ENCODE measurements at places on chromosomes 16 and 17.

GRCh38 chr17:55852734-55853133 is 101.9 kb downstream of the PCTP start:
- no peak for DNase-seq

- no peak for DNase-seq
These were observed 143.9 kb downstream of the ANKFN1 start for GRCh38 chr17:56297184-56297583.

DNA sequence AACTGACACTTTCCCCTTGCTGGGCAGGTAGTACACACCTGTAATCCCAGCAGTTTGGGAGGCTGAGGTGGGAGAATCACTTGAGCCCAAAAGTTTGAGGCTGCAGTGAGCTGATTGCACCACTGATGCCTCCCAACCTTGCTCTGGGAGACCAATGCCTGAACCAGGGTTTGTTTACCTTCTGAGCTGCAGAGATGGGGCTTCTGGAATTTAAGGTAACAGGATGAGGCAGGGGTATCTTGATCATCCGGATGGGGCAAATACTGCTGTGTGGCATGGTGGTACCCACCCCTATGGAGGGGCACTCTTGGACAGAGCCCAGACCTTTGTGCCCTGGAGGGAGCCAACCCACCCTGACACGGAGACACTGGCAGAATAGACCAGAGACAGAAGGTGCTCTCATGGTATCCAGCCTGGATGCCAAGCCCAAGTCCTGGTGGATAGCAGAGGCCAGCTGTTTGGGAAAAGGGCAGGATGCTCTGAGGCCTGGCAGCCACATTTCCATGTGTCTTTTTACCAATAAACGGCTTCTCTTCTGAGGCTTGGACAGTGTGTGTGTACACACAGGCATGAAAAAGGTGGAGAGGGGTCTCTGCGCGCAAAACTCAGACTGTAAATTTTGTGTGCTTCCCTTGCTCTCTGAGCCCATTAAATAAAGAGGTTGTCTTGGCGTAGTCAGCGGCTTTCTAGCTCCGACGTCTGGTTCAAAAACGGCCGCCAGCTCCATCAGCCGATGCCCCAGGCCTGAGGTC is 4.4 kb downstream of the ZNF48 start:
- DNase-seq = no peak

- DNase-seq = no peak
These were observed 16.4 kb downstream of the CDK5RAP3 start for GRCh38 chr17:47987240-47987835.

DNA sequence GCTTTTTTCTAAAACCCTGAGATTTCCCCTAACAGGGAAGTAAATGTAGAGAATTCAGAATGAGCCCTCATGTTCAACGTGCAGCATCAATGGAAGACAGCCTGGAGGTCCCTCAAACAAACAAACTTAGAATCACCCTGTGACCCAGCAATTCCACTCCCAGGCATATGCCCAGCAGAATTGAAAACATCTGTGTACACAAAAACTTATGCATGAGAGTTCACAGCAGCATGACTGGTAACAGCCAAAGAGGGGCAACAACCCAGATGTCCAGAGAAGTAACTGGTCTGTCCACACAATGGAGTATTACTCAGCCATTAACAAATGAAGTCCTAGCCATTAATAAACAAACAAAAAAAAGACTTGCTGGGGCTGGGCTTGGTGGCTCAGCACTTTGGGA is 252.7 kb downstream of the PARN start:
- DNase-seq = no peak

GRCh38 chr17:30922235-30923030 is 688 bp downstream of the ADAP2 start:
- no peak for DNase-seq

DNA sequence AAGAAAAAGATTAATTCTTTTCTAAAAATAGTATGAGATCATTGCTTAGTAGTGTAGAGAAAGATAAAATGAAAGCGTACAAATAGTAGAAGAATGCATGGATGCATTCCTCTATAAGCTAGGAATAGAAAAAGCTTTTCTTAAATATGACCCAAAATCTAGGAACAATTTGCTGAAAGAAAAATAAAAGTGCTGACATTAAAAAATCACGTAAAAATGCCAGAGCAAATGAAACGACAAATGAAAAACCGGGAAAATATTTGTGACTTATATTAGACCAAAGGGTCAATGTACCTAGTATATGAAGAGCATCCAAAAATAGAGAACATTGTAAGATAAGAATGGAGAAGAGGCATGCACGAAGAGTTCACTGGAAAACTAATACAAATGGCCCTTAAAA is 149.5 kb upstream of the MON1B start:
- DNase-seq = no peak

GRCh38 chr16:80570106-80570478 is 29.3 kb downstream of the DYNLRB2 start:
- DNase-seq = no peak

GRCh38 chr16:75305364-75306098 is 54.1 kb upstream of the BCAR1 start:
- DNase-seq = peak; percentile 99

GRCh38 chr16:69589434-69590269 is 23.9 kb downstream of the NFAT5 start:
- no peak for DNase-seq

DNA sequence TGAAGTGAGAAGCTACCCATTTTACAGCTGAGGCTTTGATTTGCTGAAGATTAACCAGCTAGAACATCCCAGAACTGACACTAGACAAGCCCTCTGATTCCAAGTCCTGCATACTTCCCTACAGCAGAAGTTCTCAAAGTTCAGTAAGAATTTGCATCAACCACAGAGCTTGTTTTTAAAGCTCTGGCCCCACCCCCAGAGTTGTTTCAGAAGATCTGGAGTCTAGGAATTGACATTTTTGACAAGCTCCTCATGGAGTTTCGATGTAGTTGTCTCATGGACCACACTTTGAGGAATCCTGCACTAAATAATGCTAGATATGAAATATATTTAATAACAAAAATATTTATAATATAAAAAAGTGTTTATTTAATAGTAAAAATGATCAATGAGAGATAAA is 120.3 kb upstream of the ADAMTS18 start:
- no peak for DNase-seq

GRCh38 chr17:17532991-17533390 is 36.8 kb upstream of the RASD1 start:
- no peak for DNase-seq

DNA sequence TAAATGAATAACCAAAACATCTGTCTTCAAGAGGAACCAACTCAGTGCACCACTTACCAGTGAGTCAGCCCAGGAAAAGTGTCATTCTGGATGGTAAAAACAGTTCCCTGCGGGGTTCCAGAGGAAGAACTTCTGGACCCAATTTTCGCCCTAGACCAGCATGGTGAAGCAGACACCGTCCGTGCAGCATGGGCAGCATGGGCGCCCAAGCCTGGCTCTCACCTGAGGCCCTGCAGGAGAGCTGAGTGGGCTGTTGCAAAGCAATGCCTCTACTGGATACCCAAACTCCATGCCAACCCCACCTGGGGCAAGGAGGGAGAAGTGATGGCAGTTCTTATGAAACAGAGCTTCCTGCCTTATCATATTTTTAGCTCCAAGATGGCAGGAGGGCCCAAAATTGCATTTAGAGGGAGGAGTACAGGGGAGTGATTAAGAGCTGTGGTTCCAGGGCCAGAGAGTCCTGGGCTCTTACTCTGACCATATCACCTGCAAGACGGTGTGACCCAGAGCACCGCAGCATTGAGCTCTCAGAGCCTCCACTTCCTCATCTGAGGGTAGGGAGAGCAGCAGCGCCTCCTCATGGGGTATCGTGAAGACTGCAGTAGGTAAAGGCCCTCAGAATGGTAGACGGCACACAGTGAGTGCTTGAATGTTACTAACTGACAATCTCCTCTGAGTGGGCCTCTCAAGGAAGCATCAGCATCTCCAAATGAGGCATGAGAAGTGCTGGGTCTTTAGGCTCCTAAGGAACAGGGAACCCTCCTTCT is 16.6 kb upstream of the INPP5K start:
- no peak for DNase-seq

DNA sequence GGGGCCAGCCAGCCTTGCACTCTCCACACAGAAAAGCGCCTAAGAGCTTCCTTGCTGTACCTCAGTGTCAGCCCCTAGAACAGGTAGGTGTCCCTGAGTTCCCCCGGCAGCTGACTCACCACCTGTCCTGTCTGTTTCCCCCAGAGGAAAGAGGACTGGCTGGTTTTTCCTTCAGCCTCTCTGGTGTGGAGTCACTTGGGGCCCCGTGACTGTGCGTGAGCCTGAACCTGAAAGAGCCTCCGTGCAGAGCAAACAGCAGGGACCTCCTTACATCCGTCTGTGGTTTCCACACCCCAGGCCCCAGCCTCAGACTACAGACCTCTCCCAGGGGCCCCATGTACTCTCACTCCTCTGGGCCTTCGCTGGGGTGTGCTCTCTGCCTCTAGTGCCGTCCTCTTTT is 87.8 kb downstream of the GNAO1 start:
- DNase-seq = no peak

- DNase-seq = no peak
These were observed 7.2 kb downstream of the TIMM22 start for GRCh38 chr17:1003972-1004768.

- DNase-seq = no peak
These were observed 12.2 kb downstream of the MPHOSPH6 start for GRCh38 chr16:82157836-82158235.

GRCh38 chr17:5304636-5305035 is 22.6 kb downstream of the RABEP1 start:
- no peak for DNase-seq

DNA sequence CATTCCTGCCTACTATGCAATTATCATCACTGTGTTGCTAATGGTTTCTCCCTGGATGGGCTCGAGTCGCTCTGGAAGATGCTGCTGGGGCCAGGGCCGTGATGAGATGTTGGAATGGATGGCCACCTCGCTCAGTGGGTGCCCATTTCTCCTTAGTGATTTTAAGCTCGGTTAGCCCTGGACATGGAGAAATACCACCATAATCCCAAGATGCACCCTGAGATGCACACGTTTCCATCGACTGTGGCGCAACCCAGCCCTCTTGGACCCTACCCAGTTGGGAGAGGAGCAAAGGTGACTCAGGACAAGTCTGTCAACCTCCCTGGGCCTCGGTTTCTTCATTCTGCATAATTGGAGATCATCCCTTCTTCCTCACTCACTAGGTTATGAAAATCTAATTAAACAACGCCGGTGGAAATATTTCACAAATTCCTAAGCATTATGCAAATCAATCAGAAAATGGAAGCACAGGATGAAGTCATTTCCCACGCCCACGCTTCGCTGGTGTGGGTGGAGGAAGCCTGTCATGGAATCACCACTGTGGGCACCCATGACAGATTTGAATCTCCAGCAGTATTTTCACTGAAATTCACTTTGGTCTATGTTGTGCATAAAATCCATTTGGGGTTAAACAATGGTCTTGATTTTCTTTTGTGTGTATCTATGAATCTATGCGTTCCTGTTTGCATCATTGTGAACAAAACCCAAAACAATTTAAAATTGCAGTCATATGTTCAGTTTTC is 195.2 kb downstream of the AXIN2 start:
- DNase-seq = no peak

DNA sequence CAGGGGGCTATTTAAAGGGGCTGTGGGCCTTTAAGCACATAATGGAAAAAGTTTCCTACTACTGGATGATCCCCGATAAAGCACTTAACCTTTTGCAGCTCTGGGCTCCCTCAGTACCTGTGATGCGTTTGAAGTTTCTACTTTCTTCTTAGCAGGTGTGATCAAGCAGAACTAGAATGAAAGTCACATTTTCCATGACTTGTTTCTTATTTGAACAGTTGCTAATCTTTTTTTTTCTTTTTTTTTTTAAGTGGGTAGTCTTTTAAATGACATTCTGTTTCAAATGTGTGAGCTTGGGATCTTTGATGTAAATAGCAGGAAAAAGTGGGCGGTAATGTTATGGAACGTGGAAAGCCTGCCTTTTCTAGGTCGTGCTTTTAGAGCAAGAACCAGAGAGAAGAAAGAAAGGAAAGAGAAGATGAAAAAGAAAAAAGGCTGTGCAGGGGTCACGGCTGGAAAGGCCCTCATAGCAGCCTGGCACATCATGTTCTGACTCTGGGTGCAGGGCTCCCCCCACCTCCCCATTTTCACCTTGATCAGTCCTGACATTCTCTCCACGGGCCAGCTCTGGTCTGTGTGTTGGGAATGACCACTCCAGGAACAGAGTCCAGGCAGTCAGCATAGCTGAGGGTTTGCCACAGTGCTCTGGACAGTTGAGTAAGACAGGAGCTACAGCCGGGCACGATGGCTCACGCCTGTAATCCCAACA is 150.6 kb downstream of the CLEC16A start:
- no peak for DNase-seq

DNA sequence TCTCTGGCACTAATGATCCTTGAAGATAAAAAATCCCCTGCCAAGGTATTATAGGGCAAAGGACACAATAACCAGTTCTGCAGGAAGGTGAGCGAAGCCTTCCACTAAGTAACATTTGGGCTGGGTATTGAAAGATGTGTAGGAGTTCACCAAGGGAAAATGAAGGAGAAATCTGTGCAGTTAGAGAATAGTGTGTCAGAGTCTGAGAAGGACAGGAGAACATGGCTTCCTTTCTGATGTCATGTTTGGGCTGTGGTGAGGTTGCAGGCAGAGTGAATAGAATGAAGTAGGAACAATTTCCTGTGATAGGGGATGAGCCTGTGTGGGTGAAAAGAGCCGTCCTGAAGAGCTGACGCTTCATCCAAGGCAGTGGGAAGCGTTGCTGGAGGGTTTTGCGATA is 24.1 kb upstream of the CIITA start:
- no peak for DNase-seq

- no peak for DNase-seq
These were observed 15.4 kb downstream of the SLC25A10 start for GRCh38 chr17:81727324-81728031.

DNA sequence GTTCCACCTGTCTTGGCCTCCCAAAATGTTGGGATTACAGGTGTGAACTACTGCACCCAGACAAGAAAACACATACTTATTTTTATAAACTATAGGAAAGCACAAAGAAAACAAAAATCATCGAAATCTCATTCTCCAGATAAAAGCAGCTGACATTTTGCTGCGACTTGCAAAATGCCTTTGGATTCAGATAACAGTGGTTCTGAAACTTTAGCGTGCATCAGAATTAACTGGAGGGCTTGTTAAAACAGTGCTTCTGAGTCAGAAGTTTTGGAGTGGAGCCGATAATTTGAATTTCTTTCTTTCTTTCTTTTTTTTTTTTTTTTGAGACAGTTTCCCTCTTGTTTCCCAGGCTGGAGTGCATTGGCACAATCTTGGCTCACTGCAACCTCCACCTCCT is 17.7 kb upstream of the GJD3 start:
- DNase-seq = no peak

- no peak for DNase-seq
These were observed 59.1 kb downstream of the SSH2 start for GRCh38 chr17:29870836-29871465.
